ENCODE measurements at places on chromosomes 11 and 22. TPM values are rescaled to one million over a fixed set of nuclear protein-coding genes. Genes with fewer than 3 reads are reported as not detected.

DNA sequence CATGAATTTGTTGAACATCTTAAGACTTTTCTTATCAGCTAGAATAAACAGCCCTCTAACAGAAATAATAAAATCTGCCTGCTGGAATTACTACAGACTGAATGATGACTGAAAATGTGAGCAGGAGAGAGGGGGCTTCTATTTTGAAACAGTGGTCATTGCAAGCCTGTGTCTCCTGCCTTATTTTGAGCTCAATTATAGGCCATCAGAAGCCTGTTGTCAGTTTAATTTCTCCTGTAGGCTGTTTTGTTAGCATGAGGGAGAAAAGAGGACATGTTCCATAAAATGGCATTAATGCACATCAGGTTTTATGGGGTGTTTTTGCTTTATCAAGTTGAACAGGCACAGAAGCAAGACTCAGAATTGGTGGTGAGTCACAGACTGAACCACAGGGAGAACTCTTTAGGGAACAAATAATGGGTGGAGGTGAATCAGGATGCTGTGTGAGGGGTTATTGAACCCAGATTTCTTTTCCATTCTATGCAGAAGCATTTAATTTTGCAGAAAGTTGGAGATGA lies 129.1 kb downstream of the PARVA start:
- no peak overlapping the region for H3K4me3 ChIP-seq
- no peaks in the 10 kb centered on the region for H3K4me1 ChIP-seq
- no peaks in the 10 kb centered on the region for H3K27me3 ChIP-seq
- no peak overlapping the region for H3K27ac ChIP-seq
- no peaks in the 10 kb centered on the region for H3K36me3 ChIP-seq

DNA sequence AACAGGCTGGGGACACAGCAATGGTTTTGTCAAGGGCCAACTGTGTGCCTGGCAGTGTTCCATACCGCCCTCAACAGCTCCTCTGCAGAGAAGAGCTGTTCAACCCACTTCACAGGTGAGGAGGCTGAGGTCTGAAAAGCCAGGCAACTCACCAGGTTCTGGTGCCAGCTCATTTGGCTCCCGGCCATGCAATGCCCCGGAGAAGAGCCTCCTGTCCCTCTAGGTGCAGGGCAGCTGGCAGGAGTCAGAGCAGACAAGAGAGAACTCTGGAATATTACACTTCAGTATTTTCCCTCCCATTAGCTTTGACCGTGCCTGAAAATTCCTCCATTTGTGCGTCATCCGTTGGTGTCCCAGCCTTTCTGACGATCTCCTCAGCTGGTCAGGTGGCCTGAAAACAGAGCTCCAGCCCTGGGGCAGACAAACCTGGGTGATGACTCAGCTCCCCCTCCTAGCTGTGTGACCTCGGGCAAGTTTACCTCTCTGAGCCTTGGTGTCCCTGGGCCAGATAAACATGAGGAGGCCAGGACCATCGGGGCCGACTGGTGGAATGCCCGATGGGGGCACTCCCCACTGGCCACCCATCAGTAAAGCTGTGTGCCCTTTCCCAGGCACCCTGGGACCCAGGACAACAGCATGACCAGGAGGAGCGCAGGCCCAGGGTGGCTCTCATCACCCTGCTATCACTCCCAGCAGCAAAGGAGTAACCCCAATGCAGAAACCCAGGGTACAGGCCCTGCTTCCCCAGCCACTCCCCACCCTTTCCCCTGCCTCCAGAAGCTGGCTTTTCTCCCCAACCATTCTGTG lies 9.6 kb upstream of the C1QTNF6 start:
- H3K4me1 ChIP-seq = peaks cover 12% of the 10 kb centered on the region
- H3K27me3 ChIP-seq = no peaks in the 10 kb centered on the region
- 0 out of 2 replicates have a peak overlapping the region, but pooled peaks have one; percentile 8 for H3K27ac ChIP-seq
- peak overlapping the region; percentile 78 for H3K4me3 ChIP-seq
- H3K36me3 ChIP-seq = no peaks in the 10 kb centered on the region

DNA sequence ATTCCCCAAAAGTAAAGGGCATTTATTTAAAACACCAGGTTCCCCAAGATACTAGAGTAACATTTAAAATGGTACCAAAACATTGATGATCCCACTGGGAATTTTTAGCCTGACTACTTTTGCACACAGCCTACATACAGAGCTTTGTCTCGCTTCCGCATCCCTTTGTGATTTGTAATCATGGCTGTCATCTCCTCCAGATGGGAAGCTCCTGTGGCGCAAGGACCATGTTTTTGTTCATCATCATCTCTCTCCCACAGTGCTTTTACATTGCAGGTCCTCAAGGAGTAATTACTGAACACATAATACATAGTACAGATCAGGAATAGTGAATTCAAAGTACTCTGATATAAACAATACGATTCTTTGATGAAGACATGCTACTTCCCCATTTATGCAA lies 231.2 kb upstream of the MTNR1B start:
- DNase-seq = no peak
- no peaks in the 10 kb centered on the region for H3K4me1 ChIP-seq
- no peak overlapping the region for H3K4me3 ChIP-seq
- H3K27ac ChIP-seq = no peak overlapping the region
- no peaks in the 10 kb centered on the region for H3K27me3 ChIP-seq

DNA sequence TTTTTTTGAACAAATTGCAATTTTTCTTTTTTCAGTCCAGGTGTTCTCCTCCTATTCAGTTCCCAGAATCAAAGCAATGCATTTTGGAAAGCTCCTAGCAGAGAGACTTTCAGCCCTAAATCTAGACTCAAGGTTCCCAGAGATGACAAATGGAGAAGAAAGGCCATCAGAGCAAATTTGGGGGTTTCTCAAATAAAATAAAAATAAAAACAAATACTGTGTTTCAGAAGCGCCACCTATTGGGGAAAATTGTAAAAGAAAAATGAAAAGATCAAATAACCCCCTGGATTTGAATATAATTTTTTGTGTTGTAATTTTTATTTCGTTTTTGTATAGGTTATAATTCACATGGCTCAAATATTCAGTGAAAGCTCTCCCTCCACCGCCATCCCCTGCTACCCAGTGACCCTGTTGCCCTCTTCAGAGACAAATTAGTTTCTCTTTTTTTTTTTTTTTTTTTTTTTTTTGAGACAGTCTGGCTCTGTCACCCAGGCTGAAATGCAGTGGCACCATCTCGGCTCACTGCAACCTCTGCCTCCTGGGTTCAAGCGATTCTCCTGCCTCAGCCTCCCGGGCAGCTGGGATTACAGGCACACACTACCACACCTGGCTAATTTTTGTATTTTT lies 6.2 kb upstream of the UBE4A start:
- H3K27me3 ChIP-seq = no peaks in the 10 kb centered on the region
- no peaks in the 10 kb centered on the region for H3K36me3 ChIP-seq
- no peaks in the 10 kb centered on the region for H3K4me1 ChIP-seq
- H3K4me3 ChIP-seq = no peak overlapping the region
- no peak for DNase-seq

GRCh38 chr11:96074551-96075310 lies 150.8 kb upstream of the MTMR2 start:
- H3K4me3 ChIP-seq = no peak overlapping the region
- no peaks in the 10 kb centered on the region for H3K27me3 ChIP-seq
- no peaks in the 10 kb centered on the region for H3K4me1 ChIP-seq
- no peak for DNase-seq
- no peak overlapping the region for H3K27ac ChIP-seq
- H3K36me3 ChIP-seq = no peaks in the 10 kb centered on the region

DNA sequence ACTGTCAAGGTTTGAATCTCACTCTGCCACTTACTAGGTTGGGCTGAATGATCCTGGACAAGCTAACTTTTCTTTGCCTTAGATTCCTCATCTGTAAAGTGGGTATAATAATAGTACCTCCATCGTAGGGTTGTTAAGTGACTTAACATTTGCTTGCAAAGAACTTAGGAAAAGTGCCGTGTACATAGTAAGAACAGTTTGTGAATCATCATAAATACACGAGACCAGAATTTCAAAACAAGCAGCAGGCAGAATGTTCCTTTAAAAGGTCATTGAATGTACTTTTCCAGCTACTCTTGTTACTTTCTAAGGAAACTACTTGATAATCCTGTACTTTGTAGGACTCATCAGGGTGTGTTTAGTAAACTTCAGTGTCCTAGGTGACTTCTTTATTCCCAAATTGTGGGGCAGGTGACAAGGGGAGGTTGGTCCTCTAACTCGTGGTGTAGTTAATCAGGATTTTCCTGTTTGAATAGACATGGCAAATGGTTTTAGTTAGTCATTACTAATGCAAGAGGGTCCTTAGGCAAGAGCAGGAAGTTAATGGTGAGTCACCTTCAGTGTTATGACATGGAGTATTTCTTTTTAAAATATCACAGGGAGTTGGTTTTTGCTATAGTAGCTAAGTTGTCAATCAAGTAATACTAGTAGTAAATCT lies 67.9 kb downstream of the YAP1 start:
- H3K27me3 ChIP-seq = no peaks in the 10 kb centered on the region
- no peak for DNase-seq
- no peak overlapping the region for H3K27ac ChIP-seq
- H3K4me1 ChIP-seq = no peaks in the 10 kb centered on the region

- DNase-seq = no peak
- H3K4me3 ChIP-seq = no peak overlapping the region
- no peaks in the 10 kb centered on the region for H3K36me3 ChIP-seq
- no peaks in the 10 kb centered on the region for H3K27me3 ChIP-seq
- no peak overlapping the region for H3K27ac ChIP-seq
- peaks cover 2% of the 10 kb centered on the region for H3K4me1 ChIP-seq
These were observed 30.4 kb upstream of the CD5 start for GRCh38 chr11:61071913-61072312.

- H3K27me3 ChIP-seq = peaks cover 3% of the 10 kb centered on the region
- H3K27ac ChIP-seq = no peak overlapping the region
These were observed 5.8 kb downstream of the UBASH3B start for GRCh38 chr11:122661182-122661945.

GRCh38 chr11:28090052-28090749 lies 17.8 kb downstream of the KIF18A start:
- DNase-seq = no peak
- no peaks in the 10 kb centered on the region for H3K27me3 ChIP-seq
- H3K4me1 ChIP-seq = no peaks in the 10 kb centered on the region

DNA sequence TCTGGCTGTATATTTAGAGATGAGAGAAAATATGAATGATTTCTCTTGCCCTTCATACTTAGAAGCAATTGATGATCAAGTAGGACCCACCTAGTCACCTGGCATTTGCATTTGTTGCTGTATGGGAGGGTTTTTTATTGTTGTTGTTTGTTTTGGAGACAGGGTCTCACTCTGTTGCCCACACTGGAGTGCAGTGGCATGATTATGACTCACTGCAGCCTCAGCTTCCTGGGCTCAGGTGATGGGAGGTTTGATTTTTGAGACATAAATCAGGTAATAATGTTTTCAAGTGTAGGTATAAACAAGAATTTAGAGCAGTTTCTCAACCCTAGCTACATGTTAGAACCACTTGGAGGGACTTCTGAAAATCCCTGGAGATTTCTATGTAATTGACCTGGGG lies 63.0 kb downstream of the TNRC6B start:
- no peak overlapping the region for H3K27ac ChIP-seq
- no peaks in the 10 kb centered on the region for H3K27me3 ChIP-seq
- H3K36me3 ChIP-seq = no peaks in the 10 kb centered on the region
- H3K4me3 ChIP-seq = no peak overlapping the region

DNA sequence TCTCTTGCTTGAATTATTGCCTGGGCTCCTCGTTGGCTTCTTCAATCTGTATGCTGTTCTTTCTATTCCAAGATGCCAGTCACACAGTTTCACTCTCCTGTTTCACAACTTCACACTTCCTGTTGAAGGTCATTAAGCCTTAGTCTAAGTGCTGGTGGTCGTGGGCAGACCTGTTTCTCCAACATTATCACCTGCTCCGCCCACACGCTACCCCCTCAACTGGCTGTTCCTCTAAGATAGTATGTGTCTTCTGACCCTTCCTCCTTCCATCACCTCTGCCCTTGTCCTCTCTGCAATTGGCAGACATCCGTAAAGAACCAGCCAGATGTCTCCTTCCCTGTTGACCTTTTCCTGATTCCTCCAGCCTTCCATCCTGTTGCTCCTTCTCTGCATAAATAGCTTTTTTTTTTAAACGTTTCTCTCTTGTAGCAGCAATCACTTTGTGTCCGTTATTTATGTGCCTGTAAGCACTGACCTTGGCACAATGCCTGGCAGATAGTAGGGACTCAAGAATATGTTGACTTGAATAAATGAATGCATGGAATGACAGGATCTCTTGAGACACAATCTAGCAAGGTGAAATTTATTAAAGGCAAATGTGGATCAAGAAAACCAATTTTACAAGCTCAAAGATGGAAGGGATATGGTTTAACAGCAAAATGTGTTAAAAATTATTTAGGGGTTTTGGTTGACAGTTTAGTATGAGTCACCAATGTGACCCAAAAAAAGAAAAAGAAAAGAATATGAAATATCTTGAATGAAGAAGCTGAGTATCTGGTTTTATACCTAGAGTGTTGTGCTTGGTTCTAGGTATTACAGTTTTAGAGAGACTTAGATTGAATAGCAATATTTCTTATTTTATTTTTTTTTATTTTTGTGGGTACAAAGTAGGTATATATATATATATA lies 12.6 kb downstream of the DIXDC1 start:
- no peaks in the 10 kb centered on the region for H3K27me3 ChIP-seq
- no peaks in the 10 kb centered on the region for H3K4me1 ChIP-seq
- H3K4me3 ChIP-seq = no peak overlapping the region
- H3K36me3 ChIP-seq = no peaks in the 10 kb centered on the region
- DNase-seq = no peak
- no peak overlapping the region for H3K27ac ChIP-seq

GRCh38 chr11:76523147-76523546 lies 78.3 kb downstream of the EMSY start:
- no peaks in the 10 kb centered on the region for H3K4me1 ChIP-seq
- DNase-seq = no peak
- H3K27me3 ChIP-seq = no peaks in the 10 kb centered on the region
- peaks cover 5% of the 10 kb centered on the region for H3K36me3 ChIP-seq
- no peak overlapping the region for H3K27ac ChIP-seq

DNA sequence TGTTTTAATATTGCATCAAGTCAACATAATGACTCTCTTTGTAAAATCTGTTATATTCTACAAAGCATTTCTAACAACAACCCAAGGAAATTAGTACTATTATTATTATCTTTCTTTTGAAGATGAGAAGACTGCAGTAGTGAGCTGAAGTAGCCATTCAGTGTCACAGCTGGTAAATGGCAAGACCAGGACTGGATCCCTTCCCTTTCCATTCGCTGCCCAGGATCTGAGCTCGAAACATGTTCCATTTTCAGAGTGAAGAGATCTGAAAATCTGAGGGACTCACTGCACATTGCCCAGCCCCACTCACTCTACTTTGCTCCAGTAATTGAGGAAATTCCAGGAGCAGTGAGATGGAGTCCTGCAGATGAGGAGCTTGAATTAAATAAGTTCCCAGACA lies 240.0 kb upstream of the BLID start:
- H3K36me3 ChIP-seq = no peaks in the 10 kb centered on the region
- no peak for DNase-seq
- no peaks in the 10 kb centered on the region for H3K4me1 ChIP-seq
- H3K4me3 ChIP-seq = no peak overlapping the region
- no peaks in the 10 kb centered on the region for H3K27me3 ChIP-seq

GRCh38 chr22:38213319-38213989 lies 11.7 kb downstream of the MAFF start:
- no peak for DNase-seq
- no peak overlapping the region for H3K4me3 ChIP-seq
- peaks cover 19% of the 10 kb centered on the region for H3K4me1 ChIP-seq
- no peaks in the 10 kb centered on the region for H3K36me3 ChIP-seq

GRCh38 chr11:19739872-19740271 lies 27.2 kb downstream of the NAV2 start:
- H3K4me3 ChIP-seq = no peak overlapping the region

- no peaks in the 10 kb centered on the region for H3K36me3 ChIP-seq
- no peak overlapping the region for H3K27ac ChIP-seq
- no peaks in the 10 kb centered on the region for H3K27me3 ChIP-seq
- no peaks in the 10 kb centered on the region for H3K4me1 ChIP-seq
These were observed 14.1 kb downstream of the RHBDD3 start for GRCh38 chr22:29253561-29254285.

The OR51A4 gene
- not detected for polyA plus RNA-seq

The API5 gene
- 39.1 TPM for polyA plus RNA-seq

The IGLL5 gene
- polyA plus RNA-seq = not detected

The APOBEC3G gene
- polyA plus RNA-seq = 1.7 TPM

The LDHAL6A gene
- not detected for polyA plus RNA-seq

The ACAD8 gene
- polyA plus RNA-seq = 45.8 TPM

The ZP1 gene
- 0.16 TPM for polyA plus RNA-seq
